Pulmonary artery endothelial cell (primary cell): ENCODE measurements at places on chromosomes 1 and 21. TPM values are rescaled to one million over a fixed set of nuclear protein-coding genes. Genes with fewer than 3 reads are reported as not detected.

GRCh38 chr21:44583800-44584147 lies 3.4 kb upstream of the KRTAP10-5 start:
- DNase-seq: no peak

DNA sequence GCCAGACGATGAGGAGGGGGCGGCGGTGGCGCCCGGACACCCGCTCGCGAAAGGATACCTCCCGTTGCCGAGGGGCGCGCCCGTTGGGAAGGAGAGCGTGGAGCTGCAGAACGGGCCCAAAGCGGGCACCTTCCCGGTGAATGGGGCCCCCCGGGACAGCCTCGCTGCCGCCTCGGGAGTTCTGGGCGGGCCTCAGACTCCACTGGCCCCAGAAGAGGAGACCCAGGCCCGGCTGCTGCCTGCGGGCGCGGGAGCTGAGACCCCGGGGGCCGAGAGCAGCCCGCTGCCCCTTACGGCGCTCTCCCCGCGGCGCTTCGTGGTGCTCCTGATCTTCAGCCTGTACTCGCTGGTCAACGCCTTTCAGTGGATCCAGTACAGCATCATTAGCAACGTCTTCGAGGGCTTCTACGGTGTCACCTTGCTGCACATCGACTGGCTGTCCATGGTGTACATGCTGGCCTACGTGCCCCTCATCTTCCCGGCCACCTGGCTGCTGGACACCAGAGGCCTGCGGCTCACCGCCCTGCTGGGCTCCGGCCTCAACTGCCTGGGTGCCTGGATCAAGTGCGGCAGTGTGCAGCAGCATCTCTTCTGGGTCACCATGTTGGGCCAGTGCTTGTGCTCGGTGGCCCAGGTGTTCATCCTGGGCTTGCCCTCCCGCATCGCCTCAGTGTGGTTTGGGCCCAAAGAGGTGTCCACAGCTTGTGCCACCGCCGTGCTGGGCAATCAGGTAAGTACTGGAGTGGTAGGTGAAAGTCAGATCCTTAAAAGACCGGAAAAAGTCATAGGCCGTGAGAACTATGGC lies 588 bp downstream of the FLVCR1 start:
- DNase-seq: no peak

- no peak for DNase-seq
Measured at GRCh38 chr1:212656730-212657129, 42.9 kb downstream of the BATF3 start.

DNA sequence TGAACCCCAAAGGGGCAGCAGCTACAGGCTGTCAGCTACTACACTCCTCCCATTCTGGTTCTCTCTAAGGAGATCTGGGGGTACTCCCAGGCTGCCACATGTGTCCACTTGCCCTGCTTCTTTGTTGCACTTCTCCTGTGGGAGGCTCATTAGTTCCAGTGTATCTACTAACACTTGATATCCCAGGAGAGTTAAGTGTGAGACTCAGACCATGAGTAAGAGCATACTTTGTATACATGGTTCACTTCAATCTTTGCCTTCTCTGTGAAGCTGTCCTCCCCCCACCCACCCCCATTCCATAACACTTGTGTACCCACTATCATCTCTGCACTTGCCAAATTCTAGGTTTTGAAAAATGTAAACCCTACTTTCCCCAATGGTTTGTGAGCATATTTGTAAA lies 34.9 kb upstream of the GADD45A start:
- DNase-seq: no peak

DNA sequence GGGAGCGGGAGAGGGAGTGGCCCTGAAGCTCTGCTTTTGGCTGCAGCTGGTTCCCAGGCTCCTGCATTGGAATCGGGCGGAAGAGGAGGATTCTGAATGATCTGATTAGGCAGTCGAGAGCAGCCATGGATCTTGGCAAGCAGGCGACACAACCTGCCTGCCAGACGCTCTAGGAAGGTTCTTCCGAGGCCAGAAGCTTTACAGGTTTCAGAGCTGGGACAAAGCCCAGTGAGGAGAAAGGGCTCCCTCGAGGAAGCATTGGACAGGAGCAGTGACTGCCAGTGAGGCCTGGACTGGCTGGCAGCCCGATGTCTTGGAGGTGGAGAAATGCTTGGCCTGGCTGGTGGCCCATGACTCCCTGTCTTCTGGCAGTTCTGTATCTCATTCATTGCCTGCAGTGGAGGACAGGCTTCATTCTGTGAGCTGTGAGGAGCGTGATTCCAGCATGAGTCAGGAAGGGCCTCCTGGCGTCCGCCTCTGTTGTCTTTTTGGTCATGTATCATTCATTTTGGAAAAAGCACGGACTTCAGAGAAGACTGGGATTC lies 132.7 kb upstream of the IPO9 start:
- peak; percentile 33 for DNase-seq

The OVAAL gene
- not detected in 2 replicates for total RNA-seq

GRCh38 chr1:173867141-173867752 lies 542 bp downstream of the GAS5 start:
- DNase-seq: peak; percentile 17

- no peak for DNase-seq
Measured at GRCh38 chr1:42748461-42749410, 8.7 kb upstream of the CLDN19 start.

DNA sequence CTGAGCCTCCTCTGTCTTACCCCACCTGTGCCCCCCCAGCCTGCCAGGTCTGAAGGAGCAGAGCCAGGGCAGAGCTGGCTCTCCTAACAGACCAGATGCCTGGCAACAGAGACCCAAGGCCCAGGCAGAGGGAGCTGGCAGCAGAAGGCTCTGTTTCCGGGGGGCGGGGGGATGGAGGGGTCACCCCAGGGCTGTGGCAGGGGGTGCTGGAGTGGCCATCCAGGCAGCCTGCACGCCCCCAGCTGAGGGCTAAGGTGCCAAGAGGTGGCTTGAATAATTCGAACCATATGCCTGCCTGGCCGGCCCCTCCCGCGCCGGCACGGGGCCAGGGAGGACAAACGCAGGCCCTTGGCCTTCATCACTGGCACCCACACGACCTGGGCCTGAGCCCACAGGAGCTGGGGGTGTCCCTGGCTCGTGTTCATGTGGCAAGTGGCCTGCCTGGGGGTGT lies 16.0 kb upstream of the PLEKHG5 start:
- no peak for DNase-seq

DNA sequence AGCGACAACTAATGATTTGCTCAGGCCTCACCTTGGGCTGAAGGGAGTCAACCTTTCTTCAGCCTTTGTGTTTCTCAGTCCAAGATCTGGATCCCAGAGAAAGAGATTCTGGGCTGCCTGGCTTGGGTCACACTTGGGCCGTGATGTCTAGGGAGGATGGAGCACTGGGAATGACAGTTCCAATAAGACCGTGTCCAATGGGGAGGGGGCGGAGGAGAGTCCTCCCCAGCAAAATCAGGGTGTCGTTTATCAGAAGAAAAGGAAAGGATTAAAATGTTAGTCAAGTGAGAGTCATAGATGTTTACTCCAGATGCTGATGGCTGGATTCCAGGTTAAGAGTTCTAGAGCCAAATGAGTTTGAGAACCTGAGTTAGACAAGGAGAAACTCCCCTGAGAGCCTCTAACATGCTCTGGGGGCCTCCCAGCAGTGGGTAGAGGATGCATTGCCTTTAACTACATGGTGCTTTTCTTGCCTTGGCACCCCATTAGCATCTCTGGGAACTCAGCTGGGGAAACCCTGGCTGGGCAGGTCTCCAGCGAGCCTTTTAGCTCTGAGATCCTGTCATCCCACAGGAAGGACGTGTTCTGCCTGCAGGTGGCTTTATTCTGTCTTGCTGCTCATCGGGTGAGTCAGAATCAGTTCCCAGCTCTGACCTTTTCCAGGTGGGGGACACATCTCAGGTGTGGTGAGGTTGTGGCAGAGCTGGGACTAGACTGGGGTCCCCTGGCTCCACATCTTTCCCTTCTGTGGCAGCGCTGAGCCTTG lies 22.2 kb downstream of the NIPAL3 start:
- DNase-seq: no peak

- DNase-seq: no peak
Measured at GRCh38 chr1:36595921-36596320, 113.2 kb upstream of the CSF3R start.

DNA sequence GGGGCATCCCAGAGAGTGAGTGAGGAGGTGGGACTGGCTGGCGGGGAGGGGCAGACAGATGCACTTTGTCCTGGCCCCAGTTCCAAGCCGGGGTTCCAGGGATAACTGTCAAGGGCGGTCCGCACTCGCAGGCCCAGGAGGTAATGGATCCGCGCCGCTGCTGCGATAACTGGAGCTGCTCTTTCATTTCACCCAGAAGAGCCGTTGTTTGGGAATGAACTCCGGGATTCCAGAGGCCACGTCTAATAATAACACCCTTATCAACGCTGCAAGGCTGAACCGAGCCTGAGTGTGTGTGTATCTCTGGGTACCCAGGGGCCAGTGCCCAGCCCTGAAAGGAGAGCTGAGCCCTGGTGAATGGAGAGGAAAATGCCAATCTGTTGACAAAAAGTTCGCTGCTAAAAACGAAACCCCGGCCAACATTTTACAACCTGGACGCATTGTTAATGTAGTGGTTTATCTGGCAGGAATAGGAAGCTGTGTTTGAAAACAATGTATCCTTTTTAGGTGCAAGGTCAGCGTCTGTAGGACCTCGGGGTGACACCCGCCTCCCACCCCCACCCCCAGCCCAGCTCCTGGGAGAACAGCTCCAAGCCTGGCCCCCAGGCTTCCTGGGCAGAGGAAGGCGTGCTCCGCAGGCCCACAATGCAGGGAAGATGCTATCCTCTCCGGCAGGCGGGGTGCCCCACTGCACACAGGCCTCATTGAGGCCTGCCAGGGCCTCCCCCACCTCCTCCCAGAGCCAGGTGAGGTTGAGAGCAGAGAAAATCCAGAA lies 119.7 kb downstream of the PROX1 start:
- DNase-seq: no peak

DNA sequence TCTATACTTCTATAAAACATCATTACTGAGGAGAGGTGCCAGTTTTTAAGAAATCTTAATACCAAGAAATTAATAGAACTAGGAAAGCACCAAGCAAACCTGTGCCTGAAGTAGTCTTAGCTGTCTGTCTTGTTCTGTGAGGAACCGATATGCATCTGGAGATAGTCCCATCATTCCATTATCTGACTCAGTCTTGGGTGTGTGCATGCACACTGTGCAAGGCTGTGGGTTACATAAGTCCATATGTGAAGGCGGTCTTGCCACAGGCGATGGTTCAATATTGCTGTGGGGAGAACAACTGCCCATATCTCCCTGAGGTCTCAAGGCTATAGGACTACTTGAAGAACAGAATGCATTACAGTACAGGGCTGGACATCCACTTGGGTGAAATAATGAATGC lies 33.8 kb downstream of the STIL start:
- no peak for DNase-seq

GRCh38 chr1:119079881-119080280 lies 60.6 kb downstream of the WARS2 start:
- no peak for DNase-seq

DNA sequence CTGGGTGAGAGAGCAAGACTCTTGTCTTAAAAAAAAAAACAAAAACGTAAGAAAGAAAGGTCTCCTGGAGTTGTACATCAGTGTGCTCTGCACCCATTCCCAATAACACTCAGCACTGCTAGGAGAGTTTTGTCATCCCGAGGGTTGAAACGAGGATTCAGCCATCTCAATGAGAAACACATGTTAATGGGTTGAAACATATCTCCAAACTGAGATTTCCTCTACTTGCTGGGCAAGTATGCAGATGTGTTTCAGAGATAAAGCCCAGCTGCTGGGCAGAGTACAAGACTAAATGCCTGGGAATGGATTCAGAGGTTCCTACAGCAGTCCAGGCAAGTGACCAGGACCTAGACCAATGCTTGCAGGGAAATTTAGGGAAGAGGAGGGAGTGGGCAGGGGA lies 2.6 kb upstream of the MFN2 start:
- no peak for DNase-seq

GRCh38 chr1:214101246-214101645 lies 113.5 kb downstream of the PROX1 start:
- DNase-seq: no peak

DNA sequence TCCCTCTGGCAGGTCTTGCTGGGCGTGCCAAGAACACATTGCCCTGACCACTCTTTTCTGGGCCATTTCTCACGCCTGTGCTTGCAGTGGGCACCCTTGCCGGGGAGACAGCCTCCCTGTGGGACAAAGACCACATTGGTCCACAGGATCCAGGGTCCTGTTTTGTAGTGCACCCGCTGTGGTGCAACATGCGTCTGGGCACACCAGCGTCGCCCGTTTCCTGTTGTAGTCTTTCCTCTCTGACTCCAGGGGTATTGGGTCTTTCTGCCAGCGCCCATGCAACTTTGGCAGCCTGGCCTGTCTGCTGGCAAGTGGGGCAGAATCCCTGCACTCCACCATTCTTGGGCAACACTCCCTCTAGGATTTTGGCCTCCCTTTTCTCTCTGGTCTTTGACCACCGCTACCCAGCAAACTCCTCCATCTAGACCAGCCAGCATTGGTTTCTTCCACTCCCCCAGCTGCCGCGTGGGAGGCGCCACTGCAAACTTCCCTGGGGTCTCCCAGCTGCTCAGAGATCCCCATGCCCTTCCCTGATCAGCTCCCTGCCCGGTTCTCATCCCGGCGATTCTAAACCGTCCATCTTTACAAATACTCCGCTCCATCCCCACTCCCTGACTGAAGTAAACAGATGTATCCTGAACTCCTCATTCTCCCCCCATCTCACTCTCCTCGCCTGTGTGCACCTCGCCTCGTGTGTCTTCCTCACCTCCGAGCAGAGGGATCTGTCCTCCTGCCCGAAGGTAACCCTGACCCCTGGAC lies 1.2 kb upstream of the TPRG1L start:
- no peak for DNase-seq

DNA sequence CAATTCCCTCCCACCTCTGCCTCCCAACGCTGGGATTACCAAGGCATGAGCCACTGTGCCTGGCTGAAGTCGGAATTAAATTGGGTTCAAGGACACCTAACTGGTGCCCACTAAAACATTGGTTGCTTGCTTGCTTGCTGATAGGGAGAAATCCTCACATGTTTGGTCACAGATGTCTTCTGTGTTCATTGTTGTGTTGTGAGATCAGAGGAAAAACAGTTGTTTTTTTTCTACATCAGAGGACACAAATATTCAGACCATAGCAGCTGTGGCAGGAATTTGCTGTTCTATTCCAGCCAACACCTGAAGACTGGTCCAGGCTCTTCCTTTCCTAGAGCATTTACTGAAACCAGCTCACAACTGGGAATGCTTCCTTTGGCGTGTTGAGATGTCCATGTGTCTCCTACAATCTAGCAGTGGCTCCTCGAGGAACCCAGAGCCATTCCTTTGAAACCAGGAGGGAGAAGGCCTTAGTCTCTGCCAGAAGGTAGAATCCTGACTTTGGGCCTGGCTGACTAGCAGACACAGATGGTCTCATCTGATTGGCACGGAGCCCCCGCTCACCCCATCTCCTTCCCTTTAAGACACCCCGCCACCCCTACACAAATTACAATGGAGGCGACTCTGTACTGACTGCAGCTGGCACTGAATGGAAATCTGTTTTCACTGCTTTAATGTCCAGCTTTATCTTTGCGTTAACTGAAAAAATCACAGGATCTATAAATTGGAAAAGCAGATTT lies 24.3 kb upstream of the TRIM17 start:
- DNase-seq: no peak

The OR6N1 gene
- total RNA-seq: not detected in 2 replicates

- DNase-seq: no peak
Measured at GRCh38 chr1:219927956-219928790, at the start of gene SLC30A10. Gene SLC30A10 (minus strand): TSS chr1:219928557. CDS start chr1:219928440, 117 bp downstream.
